ENCODE measurements at places on chromosomes 16 and 17. TPM values are rescaled to one million over a fixed set of nuclear protein-coding genes. Genes with fewer than 3 reads are reported as not detected.

CMTM2 gene
- total RNA-seq, result not detected

DHRS7C gene
- total RNA-seq, result not detected

NQO1 gene
- 7.2 TPM for total RNA-seq

CLEC10A gene
- not detected for total RNA-seq

GJC1 gene
- total RNA-seq, result 60.9 TPM

CA7 gene
- total RNA-seq, result 0.64 TPM

CACNG5 gene
- 45.1 TPM for total RNA-seq

PERCC1 gene
- total RNA-seq, result not detected
